Memory B cell (primary cell): ENCODE measurements at places on chromosomes 11 and 22.
A peak's percentile ranks its signal among the peaks of the same experiment; 100 is the strongest.

DNA sequence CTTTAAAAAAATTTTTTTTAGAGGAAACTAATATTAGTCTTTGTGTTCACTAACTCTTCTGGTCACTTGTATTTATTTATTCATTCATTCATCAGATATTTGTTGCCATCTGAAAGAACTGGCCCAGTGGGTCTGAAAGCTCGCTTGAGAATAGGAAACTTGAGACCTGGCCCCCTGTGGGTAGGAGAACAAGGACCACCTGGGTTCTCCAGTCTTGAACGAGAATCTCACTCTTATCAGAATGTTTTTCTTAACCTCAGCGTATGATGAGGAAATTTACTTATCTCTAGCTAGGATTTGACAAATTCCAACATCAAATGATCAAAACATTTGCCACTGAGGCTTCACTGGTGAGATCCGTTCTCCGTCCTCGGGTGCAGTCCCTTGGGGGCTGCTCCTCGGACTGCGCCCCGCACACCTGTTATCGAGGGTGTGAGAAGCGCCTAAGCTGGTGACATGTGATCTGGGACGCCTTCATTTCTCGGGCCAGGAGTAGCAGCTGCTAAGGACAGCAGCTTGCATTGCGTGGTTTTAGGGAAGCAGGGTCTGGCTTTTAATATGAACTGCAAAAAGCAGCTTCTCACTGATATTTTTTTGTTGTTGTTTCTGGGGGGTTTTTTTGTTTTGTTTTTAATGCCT, 6.3 kb downstream of the C22orf31 start:
- no peaks in the 10 kb centered on the region for H3K4me1 ChIP-seq
- peaks cover 6% of the 10 kb centered on the region for H3K27me3 ChIP-seq

DNA sequence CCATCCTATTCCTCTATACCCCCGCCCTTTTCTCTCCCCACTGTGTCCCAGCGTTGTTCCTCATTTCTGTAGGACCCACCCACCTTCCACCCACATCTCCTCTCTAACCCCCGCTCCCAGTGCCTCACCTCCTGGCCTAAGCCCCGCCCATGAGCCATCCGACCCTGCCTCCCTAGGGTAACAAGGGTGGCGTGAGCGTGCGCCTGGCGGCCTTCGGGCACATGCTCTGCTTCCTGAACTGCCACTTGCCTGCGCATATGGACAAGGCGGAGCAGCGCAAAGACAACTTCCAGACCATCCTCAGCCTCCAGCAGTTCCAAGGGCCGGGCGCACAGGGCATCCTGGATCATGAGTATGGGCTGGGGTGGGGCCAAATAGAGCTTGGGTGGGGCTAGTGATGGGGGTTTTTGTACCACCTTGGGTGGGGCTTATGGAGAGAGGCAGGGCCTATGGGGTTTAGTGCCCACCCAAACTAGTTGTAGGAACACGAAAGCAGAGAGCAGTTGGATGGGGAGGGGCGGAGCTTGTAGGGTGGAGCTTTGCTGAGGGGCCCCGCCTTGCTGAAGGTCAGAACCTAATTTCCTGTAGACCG, 4.5 kb downstream of the INPP5J start:
- no peak overlapping the region for H3K27ac ChIP-seq
- peaks cover 12% of the 10 kb centered on the region for H3K4me1 ChIP-seq
- H3K27me3 ChIP-seq = peaks cover 11% of the 10 kb centered on the region

DNA sequence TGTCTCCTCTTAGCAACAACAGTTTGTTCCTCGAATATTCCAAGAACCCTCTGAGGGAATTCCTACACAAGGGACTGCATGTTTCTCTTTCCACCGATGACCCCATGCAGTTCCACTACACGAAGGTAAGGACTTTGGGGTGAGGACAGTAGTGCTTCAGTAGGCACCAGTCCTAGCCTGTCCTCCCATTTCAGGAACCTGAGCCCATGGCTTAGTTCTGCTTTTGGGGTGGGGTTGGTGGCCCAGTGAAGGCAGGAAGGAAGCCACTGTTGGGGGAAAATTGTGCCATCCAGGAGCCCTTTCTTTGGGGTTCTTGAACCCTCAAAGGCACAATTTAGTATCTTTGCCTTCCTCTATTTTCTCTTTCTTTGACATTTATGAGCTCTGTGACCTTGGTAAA, 38.2 kb downstream of the RNF141 start:
- peak overlapping the region; percentile 94 for H3K27ac ChIP-seq
- peak overlapping the region; percentile 11 for H3K4me3 ChIP-seq
- DNase-seq = peak; percentile 9
- H3K27me3 ChIP-seq = no peaks in the 10 kb centered on the region
- H3K36me3 ChIP-seq = peaks cover 38% of the 10 kb centered on the region
- peaks cover 20% of the 10 kb centered on the region for H3K4me1 ChIP-seq

- peaks cover 13% of the 10 kb centered on the region for H3K27me3 ChIP-seq
- DNase-seq = no peak
- H3K36me3 ChIP-seq = peaks cover 2% of the 10 kb centered on the region
- no peaks in the 10 kb centered on the region for H3K4me1 ChIP-seq
- H3K27ac ChIP-seq = no peak overlapping the region
Measured at GRCh38 chr22:49699476-49699875, 128.2 kb downstream of the BRD1 start.

DNA sequence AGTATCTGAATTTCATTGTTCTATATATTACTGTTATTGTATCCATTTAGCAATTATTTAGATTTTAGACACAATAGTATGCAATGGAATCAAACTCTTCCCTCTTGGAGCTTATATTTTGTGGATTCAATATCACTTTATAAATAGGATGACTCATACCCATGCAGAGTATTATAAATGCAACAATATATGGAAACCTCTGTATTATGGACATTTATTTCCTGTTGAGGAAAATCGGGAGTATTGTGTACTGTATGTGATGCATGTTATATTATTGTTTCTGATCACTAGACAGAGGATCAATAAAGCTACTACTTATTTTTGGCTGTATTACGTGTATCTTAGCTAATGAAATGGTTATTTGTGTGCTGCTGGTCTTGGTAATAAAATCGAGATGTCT, 770 bp downstream of the METTL15 start:
- peaks cover 1% of the 10 kb centered on the region for H3K36me3 ChIP-seq
- H3K27ac ChIP-seq = peak overlapping the region; percentile 98
- peaks cover 25% of the 10 kb centered on the region for H3K4me1 ChIP-seq

- no peaks in the 10 kb centered on the region for H3K36me3 ChIP-seq
- no peak overlapping the region for H3K27ac ChIP-seq
- H3K4me3 ChIP-seq = no peak overlapping the region
- DNase-seq = no peak
Measured at GRCh38 chr11:11347592-11347991, 5.5 kb downstream of the CSNK2A3 start.

GRCh38 chr22:42977569-42977968, 37.4 kb downstream of the PACSIN2 start:
- H3K36me3 ChIP-seq = no peaks in the 10 kb centered on the region
- peak overlapping the region; percentile 36 for H3K27ac ChIP-seq
- no peak for DNase-seq

- DNase-seq = no peak
- peaks cover 12% of the 10 kb centered on the region for H3K27me3 ChIP-seq
- H3K36me3 ChIP-seq = no peaks in the 10 kb centered on the region
- H3K4me3 ChIP-seq = no peak overlapping the region
Measured at GRCh38 chr11:102168481-102168880, 58.2 kb downstream of the YAP1 start.

GRCh38 chr11:38460896-38461295, 1862.9 kb upstream of the RAG2 start:
- no peak overlapping the region for H3K4me3 ChIP-seq
- DNase-seq = no peak
- no peaks in the 10 kb centered on the region for H3K36me3 ChIP-seq

DNA sequence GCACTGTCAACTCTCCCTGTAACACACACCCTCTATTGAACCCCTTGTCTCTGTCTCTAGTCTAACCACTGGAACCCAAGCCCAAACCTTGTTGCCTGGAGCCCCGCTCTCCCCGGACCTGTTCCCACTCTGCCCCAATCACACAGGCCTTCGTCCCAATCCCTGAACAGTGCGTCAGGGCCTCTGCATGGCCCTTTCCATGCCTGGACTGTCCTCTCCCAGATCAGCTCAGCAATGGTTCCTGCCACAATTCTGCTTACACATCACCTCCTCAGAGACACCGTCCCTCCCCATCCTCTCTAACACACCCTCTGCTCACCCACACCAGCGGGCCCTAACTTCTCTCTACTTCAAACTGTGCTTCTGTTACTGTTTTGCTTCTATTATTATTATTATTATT, 1.5 kb downstream of the TREH start:
- no peak overlapping the region for H3K27ac ChIP-seq
- no peaks in the 10 kb centered on the region for H3K4me1 ChIP-seq
- H3K4me3 ChIP-seq = no peak overlapping the region
- H3K27me3 ChIP-seq = peaks cover 8% of the 10 kb centered on the region
- peaks cover 3% of the 10 kb centered on the region for H3K36me3 ChIP-seq

DNA sequence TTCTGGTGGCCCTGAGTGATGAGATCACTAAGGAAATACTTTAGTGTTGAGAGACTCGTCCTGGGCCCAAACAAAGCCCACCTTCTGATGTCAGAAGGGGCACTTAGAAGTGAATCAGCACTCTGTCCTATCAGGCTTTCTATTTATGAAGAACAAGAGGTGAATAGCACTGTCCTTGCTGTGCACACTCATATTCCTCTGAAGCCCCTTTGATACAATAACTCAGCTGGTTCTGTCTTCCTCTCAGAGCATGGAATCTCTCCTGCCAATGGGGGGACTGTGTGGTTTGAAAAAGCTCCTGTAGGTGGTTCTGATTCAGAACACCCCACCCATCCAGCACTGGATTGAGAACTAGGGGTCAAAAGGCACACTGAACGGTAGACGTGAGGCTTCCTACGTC, 348.1 kb downstream of the ETS1 start:
- no peak for DNase-seq
- H3K4me1 ChIP-seq = peaks cover 12% of the 10 kb centered on the region
- H3K36me3 ChIP-seq = no peaks in the 10 kb centered on the region

DNA sequence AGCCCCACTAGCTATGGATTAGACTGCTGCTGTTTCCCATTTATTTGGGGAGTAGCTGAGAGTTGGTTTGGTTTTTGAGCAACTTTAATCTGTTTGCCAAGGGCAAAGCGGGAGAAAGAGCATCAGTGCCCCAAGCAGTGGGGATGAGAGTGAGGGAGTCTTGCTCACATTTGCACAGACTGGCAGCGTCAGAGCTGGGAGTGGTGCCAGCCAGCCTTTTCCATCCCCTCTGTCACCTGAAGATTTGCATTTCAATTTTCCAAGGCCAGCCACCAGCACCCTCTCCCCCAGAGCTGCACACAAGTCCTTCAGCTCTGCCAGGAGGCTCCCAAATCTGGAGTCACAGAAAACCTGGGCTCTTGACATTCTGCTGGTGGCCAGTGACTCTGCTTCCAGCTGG, 21.0 kb upstream of the UVRAG start:
- H3K4me3 ChIP-seq = no peak overlapping the region
- peaks cover 4% of the 10 kb centered on the region for H3K36me3 ChIP-seq
- no peak for DNase-seq
- no peaks in the 10 kb centered on the region for H3K27me3 ChIP-seq
- no peaks in the 10 kb centered on the region for H3K4me1 ChIP-seq

GRCh38 chr11:115345361-115345760, 158.9 kb downstream of the CADM1 start:
- H3K36me3 ChIP-seq = no peaks in the 10 kb centered on the region
- no peak overlapping the region for H3K27ac ChIP-seq
- peaks cover 2% of the 10 kb centered on the region for H3K27me3 ChIP-seq
- H3K4me3 ChIP-seq = no peak overlapping the region
- DNase-seq = no peak
- no peaks in the 10 kb centered on the region for H3K4me1 ChIP-seq

GRCh38 chr11:120830085-120830620, 193.7 kb upstream of the TBCEL start:
- no peak for DNase-seq
- H3K27me3 ChIP-seq = peaks cover 8% of the 10 kb centered on the region
- H3K36me3 ChIP-seq = no peaks in the 10 kb centered on the region

GRCh38 chr11:7638710-7639642, 34.3 kb downstream of the CYB5R2 start:
- H3K4me1 ChIP-seq = peaks cover 9% of the 10 kb centered on the region
- no peak overlapping the region for H3K4me3 ChIP-seq
- DNase-seq = no peak
- peak overlapping the region; percentile 31 for H3K27ac ChIP-seq
